ENCODE measurements at places on chromosomes 5 and 9.

- DNase-seq: no peak
Observed at GRCh38 chr9:83920469-83920926, 734 bp downstream of the KIF27 start.

- peak; percentile 81 for DNase-seq
Observed at GRCh38 chr5:59069438-59070079, 486.7 kb downstream of the RAB3C start.

GRCh38 chr5:90528601-90529193 is 687 bp downstream of the LYSMD3 start:
- DNase-seq: no peak

GRCh38 chr5:9653811-9654210 is 23.7 kb upstream of the TAS2R1 start:
- peak; percentile 53 for DNase-seq

- DNase-seq: no peak
Observed at GRCh38 chr5:68316469-68316868, 100.9 kb downstream of the PIK3R1 start.

DNA sequence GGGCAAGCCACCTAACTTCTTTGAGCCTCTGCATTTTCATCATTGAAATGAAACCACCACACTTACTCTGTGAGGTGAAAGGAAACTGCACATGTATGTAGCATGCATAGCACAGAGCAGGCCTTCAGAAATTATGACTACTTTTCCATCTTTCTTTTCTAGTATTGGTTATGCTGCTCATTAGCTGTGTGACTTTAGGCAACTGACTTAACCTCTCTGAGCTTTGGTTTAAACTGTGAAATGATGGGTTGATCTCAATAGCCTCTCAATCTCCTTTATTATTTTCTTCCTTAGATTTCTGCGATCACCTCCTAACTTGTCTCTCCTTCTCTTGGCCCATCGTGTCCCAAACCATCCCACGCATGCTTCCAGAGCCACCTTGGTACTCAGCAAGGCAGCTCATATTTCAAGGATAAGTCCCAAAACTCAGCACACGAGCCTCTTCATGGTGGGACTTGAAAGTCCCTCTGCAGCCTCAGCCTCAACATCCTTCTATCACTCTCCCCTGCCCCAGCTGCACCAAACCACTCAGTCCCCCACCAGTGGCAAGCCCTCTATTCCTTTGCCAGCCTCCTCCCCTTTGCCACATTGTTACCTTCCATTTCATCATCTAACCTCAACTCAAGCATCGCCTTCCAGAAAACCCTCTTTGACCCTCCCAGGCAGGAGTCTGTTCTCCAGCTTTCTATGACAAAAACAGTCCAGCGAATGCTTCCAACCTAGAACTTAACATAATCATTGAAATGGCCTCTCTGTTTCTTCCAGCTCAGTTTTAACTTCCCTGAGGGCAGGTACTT is 60.3 kb upstream of the DNAH5 start:
- no peak for DNase-seq

- no peak for DNase-seq
Observed at GRCh38 chr5:75848077-75848476, 130.8 kb upstream of the POC5 start.

DNA sequence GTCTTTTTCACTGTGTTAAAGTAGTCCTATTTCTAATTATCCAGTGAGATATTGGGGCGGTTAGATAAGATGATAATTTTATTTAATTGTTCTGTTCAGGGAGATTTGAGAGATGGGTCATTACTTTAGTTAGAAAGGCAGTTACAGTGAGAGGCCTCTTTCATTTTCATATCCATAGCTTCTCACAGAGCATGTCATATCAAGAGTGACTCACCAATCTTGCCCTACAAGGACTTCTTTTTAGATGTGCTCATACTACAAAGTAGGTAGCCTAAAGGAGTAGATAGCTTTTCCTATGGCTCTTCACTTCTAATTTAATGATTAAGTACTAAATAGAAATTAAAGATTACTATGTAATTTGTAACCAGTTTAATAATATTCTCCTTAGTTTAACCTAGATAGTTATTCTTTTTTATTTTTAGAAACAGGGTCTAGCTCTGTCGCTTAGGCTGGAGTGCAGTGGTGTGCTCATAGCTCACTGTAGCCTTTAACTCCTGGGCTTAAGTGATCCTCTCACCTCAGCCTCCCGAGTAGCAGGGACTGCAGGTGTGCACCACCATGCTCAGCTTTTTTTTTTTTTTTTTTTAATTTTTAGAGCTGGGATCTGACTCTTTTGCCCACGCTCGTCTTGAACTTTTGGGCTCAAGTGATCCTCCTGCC is 71.0 kb downstream of the FER start:
- peak; percentile 48 for DNase-seq

All from stromal cell of bone marrow (primary cell).